Fibroblast of skin of scalp (primary cell): ENCODE measurements at places on chromosomes 3 and 15.

GRCh38 chr3:149917124-149917667 lies 53.5 kb downstream of the PFN2 start:
- DNase-seq: no peak

DNA sequence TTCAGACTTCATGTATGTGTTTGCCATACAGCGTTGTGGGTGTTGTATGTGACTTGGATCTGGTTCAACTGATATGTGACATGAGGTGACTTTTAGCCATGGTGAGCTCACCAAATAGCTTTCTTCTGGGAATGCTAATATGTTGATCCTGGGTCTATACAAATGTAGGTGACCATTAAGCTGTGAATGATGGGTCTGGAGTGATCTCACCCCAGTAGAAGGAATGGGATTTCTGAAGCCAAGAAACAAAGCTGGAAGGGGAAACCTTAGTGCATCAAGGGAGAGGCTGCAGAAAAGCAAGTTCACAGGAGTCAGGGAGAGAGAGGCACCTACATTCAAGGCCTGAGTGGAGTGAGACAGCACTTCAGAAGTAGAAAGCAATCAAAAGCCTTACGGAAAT lies 421.0 kb upstream of the THRB start:
- no peak for DNase-seq

DNA sequence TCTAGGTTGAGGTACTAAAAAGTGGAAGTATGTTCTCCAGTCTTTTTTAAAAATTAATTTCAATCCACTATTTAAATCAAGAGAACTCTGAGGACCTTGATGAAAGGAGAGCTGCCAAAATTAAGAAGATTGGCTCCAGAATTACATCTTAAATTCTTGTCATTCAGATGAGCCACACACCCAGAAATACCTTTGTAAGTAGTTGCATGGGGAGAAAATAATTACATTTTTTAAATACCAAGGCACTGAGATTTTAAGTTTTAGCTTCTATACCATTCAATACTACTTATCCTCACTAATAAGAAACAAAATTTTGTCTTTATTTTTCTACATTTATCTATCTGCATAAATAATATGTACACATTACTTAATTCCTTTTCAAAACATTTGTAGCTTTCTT lies 1132.8 kb downstream of the OTOL1 start:
- DNase-seq: peak; percentile 0

DNA sequence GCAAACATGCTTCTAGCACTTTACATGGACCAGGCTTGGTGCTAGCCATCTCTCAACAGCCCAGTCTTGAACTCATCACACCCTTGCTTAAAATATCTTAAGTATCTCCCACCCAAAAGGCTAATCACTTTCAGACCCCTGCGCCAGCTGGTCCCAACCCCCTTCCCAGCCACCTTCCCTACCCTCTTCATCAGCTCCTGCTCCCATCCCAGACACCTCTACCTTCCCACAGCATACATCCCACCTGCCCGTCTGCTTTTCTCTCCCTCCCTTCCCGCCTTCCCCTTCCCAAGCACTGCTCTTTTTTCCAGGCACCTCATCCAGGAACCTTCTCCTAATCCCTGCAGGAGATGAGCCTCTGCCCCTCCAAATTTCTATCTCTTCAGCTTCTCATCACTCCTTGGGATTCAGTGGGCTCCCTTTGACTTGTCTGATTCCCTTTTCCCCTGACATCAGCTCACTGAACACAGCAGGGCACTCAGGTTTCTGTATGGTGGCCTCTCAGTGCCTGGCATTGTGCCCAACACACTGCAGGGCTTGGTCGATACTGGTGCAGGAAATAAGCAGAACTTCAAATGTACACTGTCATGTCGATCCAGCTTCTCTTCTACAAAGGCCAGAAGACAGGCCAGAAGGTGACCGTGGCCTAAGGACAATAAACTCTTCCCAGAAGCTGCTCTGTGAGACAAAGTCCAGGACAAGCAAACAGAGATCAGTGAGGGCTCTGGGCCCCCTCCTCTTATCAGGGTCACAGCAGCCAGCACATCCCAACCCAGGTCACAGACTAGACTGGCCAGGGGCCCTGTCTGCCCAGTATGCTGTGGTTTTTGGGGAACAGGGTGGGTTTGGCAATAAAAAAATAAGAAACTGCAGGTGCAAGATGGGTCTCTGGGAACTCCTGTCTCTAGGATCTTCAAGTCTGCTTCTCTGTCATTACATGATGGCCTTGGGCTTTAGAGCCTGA lies 2.2 kb upstream of the ITIH1 start:
- DNase-seq: no peak
